ENCODE measurements at places on chromosomes 2 and 18.

- no peak for DNase-seq
Observed at GRCh38 chr2:88003074-88003755, 13.1 kb downstream of the RNU2-63P start.

GRCh38 chr2:173555833-173556232, 201.2 kb downstream of the CDCA7 start:
- DNase-seq = no peak

GRCh38 chr2:168705534-168706470, 96.6 kb upstream of the NOSTRIN start:
- no peak for DNase-seq

DNA sequence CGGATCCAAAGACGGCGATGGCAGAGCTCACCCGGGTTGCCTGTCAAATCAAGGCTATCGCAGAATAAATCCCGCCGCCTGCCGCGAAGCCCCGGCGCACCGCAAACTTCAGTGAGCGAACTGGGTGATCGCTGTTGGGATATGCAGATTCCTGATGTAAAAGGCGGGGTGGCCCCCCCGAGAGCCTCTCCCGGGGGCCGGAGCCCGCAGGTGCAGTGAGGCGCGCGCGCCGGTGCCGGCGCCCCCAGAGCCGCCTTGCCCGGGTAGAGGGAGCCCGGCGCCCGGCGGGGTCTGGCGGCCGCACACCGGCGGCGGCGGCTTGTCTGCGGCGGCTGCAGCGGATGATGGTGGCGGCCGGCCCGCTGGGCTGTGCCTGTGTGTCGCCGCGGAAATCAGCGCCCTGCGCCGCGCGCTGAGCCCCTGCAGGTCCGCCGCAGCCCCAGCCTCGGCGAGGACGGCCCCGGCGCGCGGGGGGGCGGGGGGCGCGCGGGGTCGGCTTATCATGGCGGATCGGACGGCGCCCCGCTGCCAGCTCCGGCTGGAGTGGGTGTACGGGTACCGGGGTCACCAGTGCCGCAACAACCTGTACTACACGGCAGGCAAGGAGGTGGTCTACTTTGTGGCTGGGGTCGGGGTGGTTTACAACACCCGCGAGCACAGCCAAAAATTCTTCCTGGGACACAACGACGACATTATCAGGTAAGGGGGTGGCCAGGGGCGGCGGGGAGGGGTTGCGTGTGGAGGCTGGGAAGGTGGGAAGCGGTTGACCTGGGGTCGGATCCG, 1.3 kb downstream of the EML6 start:
- no peak for DNase-seq

DNA sequence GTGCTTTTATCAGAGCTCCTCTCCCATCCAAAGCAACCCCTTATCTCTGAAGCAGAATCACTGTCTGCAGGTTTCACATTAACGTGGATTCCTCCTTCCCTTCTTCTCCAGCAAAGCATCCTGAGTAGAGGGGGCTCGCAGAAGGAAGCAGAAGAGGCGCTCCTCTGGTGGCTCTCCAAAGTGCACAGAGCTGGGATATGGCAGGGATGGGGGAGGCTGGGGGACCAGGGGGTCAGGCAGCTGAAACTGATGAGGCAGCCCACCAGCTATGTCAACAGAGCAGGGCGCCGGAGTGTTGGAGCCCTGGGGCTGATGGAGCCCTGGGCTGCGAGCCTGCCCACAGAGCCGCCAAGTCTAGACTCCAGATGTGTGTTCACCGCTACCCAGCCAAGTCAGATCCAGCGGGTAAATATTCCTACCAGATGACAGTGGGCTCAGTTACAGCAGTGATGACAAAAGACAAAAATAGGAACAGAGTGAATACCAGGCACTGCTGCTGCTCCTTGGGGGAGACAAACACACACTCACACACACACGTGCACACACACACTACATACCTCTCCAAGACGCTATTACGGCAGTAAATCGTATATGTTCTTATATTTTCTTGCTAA, 678.3 kb upstream of the ID2 start:
- DNase-seq = no peak

GRCh38 chr18:74604361-74604760, 6.7 kb downstream of the ZNF407 start:
- DNase-seq = no peak

DNA sequence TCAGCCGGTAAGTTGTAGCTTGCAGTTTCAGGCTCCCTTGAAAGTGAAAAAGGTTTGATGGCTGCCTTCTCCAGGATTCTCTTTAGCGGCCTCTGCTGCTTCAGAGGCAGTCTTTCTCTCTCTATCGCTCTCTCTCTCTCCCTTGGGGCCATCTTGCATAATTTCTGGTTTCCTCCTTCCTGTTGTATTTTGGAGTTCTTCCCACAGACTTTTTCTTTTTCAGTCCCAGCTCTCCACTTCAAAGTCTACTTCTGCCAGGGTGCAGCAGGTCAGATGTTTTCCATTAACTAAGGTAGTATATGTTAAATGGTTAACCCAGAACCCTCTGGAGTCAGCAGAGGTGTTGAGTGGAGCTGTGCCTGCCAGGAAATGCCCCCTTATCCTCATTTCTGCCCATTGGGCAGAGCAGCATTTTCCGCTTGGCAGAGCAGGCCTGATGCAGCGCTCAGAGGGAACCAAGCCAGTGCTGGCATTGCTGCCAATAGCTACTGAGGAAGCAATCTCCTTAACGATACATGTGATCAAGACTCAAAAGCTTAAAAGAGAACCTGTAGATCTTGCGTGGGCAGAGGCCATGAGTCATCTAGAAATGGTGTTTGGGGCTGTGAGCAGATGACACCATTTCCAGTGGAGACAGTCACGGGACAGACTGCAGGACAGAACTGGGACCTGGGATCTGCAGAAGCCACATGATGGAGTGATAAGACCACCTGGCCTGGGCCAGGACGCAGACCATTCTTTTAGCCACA, 20.8 kb downstream of the DBI start:
- DNase-seq = no peak

DNA sequence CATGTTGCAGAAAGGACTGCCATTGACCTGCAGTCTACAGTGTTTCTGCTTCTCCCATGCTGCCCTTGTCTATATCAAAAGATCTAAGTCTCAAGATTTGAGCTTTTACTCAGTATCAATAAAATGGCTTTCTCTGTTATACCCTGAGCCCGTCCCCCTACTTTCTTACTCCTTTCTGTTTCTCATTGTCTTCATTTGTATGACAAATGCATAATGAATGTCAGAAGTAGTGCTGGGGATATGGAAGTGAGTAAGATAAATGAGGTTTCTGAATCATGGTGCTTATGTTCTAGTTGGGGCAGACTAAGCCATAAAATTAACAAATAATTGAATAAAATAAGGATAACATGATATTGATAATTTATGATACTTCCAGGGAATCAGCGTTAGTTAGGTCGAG, 128.6 kb downstream of the PARD3B start:
- DNase-seq = no peak

All from activated CD8-positive, alpha-beta memory T cell treated with anti-CD3 and anti-CD28 coated beads for 1 hour (primary cell).